Astrocyte (in vitro differentiated cells and primary cell): ENCODE measurements at places on chromosomes 2 and 18. TPM values are rescaled to one million over a fixed set of nuclear protein-coding genes. Genes with fewer than 3 reads are reported as not detected.

The CTLA4 gene
- not detected in 2 replicates for total RNA-seq

DNA sequence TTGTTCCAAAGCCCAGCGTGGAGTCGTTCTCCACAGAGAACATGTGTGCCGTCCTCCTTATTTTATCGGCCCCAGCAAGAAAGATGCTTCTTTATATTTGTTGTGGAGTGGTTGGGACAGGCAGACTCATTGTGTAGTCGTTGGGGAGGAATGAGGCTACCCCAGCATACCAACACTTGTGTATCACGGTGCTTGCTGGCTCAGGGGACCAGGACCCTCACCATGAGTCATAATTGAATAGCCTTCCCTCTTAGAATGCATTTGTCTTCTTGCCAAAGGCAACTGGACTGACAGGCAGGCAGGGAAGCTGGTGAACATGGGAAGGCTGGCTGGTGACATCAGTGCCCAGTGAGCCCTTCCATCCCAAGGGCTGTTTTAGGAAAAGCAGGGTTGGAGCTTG lies 4.7 kb downstream of the CAPN10 start:
- peak; percentile 41 for DNase-seq

GRCh38 chr2:172790404-172790803 lies 54.8 kb downstream of the RAPGEF4 start:
- no peak for DNase-seq

DNA sequence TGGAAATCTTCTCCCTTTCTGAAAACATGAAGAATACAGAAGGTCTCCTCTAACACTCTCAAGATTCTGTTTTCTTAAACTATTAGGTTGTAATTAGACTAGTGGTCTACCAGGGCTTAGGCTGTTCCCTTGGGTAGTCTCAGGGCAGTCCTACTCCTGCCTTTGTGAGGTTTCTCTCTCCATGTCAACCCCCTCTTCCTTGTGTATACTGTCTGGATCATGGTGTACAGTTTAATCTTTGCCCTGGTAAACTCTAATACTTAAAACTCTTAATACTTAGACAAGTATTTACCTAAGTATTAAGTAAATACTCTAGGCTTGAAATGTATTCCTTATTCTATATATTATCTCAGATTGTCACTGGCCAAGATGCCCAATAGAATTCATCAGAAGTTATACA lies 480.3 kb upstream of the TNP1 start:
- DNase-seq: no peak

DNA sequence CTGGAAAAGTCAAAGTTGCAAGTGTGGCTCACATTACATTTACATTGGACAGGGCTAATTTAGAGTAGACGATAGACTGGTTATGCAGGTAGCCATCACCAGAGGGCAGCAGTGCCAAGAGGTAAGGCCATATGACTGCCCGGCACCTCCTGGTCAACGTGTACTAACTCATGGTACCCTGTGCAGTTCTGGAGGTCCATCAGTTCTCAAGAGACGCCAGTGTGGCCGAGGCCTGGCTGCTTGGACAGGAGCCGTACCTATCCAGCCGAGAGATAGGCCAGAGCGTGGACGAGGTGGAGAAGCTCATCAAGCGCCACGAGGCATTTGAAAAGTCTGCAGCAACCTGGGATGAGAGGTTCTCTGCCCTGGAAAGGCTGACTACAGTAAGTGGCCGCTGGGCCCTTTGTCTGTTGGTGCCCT lies 65.8 kb upstream of the EML6 start:
- no peak for DNase-seq

- no peak for DNase-seq
These were observed 8.2 kb downstream of the BCL2 start for GRCh38 chr18:63311118-63312018.

DNA sequence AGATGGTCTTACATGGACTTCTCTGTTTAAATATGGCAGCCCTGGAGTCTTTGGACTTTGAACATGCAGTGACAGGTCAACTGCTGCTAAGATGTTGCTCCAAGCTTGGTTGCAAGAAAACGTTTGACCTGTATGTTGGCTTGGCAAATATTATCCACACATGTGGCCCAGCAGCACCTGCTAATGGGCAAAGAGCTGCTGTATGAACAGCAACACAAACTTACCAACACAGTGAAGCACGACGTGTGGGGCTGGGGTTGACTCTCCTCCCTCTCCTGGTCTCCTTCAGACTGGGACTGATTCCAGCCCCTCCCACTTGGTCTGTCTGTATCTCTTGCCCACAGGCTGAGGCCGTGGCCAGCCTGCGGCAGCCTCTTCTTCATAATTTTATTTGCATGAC lies 3.8 kb downstream of the KCNE4 start:
- DNase-seq: peak; percentile 68
